ENCODE measurements at places on chromosomes 6 and 20.

- DNase-seq = no peak
These were observed 469.1 kb upstream of the RUNX2 start for GRCh38 chr6:44858998-44859397.

GRCh38 chr6:28142446-28142845 lies 763 bp downstream of the ZKSCAN8 start:
- no peak for DNase-seq

DNA sequence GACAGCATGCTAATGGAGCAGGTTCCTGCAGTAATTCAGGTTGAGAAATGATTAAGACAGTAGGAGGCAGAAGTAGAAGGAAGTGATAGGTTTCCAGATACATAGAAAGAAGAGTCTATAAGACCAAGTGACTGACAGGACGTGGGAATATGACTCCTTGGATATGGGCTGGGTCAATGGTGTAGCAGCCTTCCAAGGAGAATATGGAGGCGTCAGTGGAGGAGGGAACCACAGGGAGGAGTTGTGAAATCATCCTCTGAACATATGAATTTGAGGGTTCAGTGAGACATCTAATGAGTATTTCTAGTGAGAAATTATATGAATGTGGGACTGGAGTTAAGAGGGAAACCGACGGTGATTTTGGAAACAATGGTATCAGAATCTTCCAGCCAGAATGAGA lies 43.3 kb downstream of the NUDT3 start:
- DNase-seq = no peak

- no peak for DNase-seq
These were observed 96.3 kb upstream of the GCM1 start for GRCh38 chr6:53244958-53245357.

GRCh38 chr6:148212366-148212765 lies 130.3 kb upstream of the SASH1 start:
- DNase-seq = no peak

DNA sequence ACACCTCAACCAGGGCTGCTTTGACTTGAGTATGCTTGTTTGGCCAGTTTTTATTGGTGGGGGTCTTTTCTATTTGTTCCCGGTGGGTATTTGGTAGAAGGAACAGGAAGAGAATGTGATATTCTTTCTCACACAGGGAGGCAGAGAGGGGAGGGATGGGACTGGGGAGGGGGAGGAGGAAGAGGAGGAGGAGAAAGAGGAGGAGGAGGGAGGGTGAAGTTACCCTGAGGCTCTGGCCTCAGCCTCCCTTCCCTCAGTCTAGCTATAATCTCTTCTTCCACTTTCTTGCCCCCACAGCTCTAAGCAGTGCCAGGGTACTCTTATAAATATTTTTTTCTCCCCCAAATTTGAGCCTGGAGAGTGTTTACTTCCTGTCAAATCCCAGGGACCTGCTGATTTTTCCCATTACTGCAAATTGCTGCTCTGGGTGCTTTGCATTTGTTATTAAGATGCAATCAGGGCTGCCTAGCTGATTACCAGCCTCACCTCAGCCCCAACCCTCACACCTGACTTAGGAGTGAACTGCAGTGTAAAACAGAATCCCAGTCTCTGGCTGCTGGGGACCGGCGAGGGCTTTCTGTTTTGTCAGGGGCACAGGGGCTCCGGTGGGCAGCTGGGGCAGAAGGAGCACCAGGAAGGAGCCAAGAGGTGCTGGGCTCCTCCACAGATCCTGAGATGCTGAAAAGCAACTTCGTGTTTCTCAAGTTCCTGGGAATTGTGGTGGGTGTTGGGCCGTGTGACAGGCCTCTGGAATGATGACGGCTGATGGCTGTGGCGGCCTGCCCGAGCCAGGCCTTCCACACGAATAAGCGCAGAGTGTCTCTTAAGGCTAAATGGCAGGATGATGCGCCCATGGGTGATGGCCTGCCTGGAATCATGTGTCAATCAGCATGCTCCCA lies 141.4 kb downstream of the CD83 start:
- no peak for DNase-seq

- no peak for DNase-seq
These were observed 314.2 kb downstream of the CDC5L start for GRCh38 chr6:44701637-44702101.

DNA sequence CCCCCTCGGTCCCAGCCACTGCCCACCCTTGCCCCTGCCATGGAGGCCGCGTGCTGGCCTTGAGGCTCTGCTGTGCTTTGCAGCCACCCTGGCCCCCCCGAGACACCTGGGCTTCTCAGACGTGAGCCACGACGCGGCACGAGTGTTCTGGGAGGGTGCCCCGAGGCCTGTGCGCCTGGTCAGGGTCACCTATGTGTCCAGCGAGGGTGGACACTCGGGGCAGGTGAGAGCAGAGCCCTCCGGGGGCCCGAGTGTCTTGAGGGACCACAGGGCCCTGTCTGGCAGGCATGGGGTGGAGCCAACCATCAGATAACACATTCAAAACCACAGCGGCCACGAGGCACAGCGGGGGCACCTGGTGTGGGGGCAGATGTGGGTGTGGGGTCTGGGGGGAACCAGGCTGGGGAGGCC lies 18.9 kb downstream of the COL20A1 start:
- DNase-seq = no peak

- DNase-seq = no peak
These were observed 533.1 kb upstream of the CDH4 start for GRCh38 chr20:60718743-60719480.

GRCh38 chr6:116392132-116393013 lies 21.6 kb downstream of the DSE start:
- no peak for DNase-seq

GRCh38 chr6:32947552-32948465 lies 5.1 kb downstream of the HLA-DMA start:
- no peak for DNase-seq

GRCh38 chr20:4519534-4519933 lies 202.2 kb upstream of the PRND start:
- DNase-seq = no peak

- DNase-seq = no peak
These were observed 208.1 kb downstream of the SOX4 start for GRCh38 chr6:21801446-21802174.

DNA sequence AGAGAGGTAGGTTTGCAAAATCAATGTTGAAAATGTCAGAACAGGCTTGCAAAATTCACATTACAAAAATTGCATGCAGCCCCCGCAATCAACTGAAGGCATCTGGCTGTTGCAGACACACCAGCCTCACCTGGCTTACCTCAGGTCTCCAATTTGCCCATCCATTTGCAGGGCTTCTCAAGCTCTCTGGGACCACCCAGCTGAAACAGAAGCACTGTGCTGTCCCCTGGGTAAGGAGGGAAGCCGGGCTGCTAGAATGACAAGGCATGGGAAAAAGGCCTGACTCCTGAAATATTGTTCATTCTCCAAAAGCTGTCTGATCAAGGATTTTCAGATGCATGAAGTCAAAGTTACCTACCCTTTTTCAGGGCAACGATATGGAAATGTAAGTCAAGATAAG lies 52.6 kb upstream of the CD93 start:
- DNase-seq = no peak

GRCh38 chr6:7267466-7268091 lies 45.4 kb downstream of the SSR1 start:
- DNase-seq = peak; percentile 25

GRCh38 chr20:50115591-50116367 lies 2.8 kb upstream of the UBE2V1 start:
- DNase-seq = peak; percentile 99

GRCh38 chr20:56875052-56875659 lies 246.1 kb downstream of the TFAP2C start:
- no peak for DNase-seq

DNA sequence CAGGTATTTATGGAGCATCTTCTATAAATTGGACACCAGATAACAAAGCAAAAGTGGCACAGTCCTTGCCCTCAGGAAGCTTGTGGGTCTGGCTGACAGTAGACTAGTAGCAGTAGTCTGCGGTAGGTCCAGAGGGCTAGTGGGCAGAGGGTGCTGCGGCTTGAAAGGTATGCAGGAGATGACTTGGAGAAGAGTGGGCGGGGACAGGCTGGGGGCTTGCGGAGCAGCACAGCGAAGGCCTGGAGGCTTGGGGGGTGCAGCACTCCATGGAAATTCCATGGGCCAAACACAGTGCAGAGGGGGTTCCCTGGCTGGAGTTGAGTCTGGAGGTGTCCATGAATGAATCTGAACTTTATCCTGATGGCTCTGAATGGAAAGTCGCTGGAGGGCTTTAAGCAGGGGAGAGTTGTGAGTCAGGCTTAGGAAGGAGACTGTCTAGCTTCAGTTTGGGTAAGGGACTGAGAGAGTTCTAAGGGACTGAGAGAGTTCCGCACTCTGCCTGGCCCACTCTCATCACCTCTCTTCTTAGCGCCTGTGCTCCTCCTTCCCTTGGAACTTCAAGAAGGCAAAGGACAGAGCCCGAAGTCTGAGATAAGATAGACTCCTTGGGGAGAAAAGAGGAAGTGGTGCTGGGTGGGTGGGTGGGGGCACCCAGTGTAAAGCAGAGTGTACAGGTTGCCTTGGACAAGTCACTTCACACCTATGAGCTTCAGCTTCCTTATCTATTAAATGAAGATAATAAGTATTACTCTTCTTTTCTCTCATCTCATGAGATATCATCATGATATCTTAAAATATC lies 8.8 kb downstream of the PKIG start:
- DNase-seq = no peak

GRCh38 chr6:138493413-138493812 lies 5.9 kb downstream of the NHSL1 start:
- DNase-seq = no peak

DNA sequence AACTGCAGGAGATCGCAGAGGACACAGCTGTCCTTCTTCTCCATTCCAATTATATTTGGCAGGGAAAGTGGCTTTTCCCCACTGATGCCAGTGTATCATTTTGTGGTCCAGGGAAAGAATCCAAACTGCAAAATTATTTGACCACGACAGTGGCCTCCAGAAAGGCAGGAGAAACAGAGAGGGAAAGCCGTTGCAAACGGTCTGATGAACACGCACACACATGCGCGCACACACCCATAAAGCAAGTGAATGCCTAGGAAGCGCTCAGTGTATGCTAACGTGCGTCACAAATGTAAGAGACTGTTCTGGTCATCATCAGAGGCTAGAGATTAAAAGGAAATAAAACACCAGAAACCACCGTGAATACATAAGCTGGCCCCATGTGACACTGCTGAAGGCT lies 54.0 kb downstream of the NPEPL1 start:
- no peak for DNase-seq

DNA sequence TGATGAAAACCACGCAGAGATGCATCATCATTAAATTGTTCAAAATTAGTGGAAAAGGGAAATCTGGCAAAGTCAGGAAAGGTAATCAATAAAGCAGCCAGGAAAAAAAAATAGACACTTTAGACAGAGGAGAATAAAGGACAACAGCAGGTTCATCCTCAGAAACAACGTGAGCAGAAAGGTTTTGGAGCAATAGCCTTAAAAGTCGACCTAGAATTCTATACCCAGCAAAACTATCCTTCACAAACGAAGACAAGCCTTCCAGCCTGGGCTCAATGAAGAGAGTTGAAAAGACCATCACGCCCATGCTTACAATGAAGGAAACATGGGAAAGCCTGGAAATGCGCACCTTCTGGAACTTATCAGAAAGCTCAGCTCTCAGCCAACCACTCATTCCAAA lies 24.7 kb upstream of the CHRNA4 start:
- no peak for DNase-seq

GRCh38 chr6:139979021-139979725 lies 604.7 kb upstream of the CITED2 start:
- no peak for DNase-seq

DNA sequence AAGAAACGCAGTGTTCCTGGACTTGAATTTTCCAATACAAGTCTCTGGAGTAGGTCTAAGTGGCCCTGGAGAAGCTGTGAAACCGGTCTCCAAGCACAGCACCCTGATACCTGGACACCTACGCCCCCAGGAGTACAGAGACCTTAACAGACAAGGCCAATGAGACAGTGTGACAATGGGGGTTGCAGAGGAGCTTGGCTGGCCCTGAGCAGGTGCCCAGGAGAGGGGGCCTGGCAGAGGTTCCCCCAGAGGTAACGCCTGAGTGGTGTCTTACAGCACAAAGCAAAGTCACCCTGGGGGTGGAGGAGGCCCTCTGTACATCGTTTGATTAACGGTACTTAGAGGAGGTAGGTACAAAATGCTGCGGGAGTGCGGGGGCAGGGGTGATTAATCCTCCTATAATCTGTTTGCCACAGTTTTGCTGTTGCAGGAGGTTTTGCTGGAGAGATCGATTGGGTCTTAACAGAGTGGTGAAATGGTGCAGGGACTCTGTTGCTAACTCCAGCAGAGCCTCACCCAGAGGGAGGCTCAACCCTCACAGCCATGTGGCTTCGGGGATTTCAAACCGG lies 37.3 kb upstream of the APCDD1L start:
- DNase-seq = no peak

DNA sequence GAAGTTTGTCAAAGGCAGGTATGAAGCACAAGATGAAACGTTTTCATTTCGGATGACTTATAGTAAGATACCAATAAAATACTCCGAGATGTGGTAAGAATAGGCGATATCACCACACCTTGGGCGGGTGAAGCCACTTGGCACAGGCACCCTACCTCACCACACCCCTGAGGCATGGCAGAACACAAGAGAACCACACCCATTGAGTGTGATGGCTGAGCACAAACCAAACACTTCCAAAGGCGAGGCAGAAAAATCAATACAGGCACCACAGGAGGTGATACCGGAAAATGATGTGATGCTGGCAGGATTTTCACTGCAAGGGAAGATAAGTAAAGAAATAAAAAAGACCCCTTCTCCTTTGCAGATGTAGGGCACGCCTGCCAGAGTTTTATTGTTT lies 332.9 kb upstream of the PRDM1 start:
- no peak for DNase-seq

- DNase-seq = no peak
These were observed 8.2 kb downstream of the RNF144B start for GRCh38 chr6:18395177-18395855.

- DNase-seq = no peak
These were observed 105.7 kb downstream of the MTHFD1L start for GRCh38 chr6:150971219-150971618.

- no peak for DNase-seq
These were observed 188.0 kb upstream of the TAB2 start for GRCh38 chr6:149129371-149130077.

- no peak for DNase-seq
These were observed 76.5 kb downstream of the ATP9A start for GRCh38 chr20:51691703-51692102.

DNA sequence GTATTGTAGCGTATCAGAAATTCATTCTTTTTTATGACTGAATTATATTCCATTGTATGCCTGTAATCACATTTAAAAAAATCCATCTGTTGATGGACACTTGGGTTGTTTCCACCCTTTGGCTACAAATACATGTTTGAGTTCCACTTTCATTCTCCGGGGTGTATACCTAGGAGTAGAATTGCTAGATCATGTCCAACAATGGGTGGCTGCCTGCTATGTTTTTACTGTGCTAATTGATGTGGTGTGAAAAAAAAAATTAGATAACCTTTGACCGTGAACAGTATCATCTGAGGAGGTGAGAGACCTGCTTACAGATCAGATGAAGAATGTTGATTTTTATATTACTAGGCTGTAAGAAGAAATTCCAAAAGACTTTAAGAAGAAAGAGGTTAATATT lies 37.1 kb downstream of the TOP1 start:
- DNase-seq = no peak

- DNase-seq = no peak
These were observed 258.5 kb downstream of the KIF16B start for GRCh38 chr20:16314748-16315159.

- no peak for DNase-seq
These were observed 51.8 kb upstream of the MYB start for GRCh38 chr6:135129136-135129856.

- DNase-seq = no peak
These were observed 31.9 kb downstream of the PLCG1 start for GRCh38 chr20:41169162-41169690.
